Fibroblast of upper back skin (primary cell): ENCODE measurements at places on chromosomes 12 and 14.

- peak; percentile 70 for DNase-seq
These were observed at the start of gene TMEM120B for GRCh38 chr12:121712461-121713256. TSS of gene TMEM120B (plus strand) at chr12:121712752. CDS start at chr12:121712896, 144 bp downstream.

DNA sequence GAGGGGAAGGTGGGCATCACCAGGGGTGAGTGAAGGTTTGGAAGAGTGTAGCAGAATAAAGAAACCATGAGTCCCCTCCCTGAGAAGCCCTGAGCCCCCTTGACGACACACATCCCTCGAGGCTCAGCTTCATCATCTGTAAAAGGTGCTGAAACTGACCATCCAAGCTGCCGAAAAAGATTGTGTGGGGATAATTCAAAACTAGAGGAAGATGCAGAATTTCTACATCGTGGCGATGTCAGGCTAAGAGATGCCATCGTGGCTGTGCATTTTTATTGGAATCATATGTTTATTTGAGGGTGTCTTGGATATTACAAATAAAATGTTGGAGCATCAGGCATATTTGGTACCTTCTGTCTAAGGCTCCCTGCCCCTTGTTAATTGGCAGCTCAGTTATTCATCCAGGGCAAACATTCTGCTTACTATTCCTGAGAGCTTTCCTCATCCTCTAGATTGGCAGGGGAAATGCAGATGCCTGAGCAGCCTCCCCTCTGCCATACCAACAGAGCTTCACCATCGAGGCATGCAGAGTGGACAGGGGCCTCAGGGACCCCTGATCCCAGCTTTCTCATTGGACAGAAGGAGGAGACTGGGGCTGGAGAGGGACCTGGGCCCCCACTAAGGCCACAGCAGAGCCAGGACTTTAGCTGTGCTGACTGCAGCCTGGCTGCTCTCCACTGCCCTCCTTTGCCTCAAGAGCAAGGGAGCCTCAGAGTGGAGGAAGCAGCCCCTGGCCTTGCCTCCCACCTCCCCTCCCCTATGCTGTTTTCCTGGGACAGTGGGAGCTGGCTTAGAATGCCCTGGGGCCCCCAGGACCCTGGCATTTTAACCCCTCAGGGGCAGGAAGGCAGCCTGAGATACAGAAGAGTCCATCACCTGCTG, 7.0 kb downstream of the SERPINA1 start:
- DNase-seq, result no peak

- peak; percentile 9 for DNase-seq
These were observed 150.3 kb upstream of the PRKD1 start for GRCh38 chr14:30077946-30078345.

DNA sequence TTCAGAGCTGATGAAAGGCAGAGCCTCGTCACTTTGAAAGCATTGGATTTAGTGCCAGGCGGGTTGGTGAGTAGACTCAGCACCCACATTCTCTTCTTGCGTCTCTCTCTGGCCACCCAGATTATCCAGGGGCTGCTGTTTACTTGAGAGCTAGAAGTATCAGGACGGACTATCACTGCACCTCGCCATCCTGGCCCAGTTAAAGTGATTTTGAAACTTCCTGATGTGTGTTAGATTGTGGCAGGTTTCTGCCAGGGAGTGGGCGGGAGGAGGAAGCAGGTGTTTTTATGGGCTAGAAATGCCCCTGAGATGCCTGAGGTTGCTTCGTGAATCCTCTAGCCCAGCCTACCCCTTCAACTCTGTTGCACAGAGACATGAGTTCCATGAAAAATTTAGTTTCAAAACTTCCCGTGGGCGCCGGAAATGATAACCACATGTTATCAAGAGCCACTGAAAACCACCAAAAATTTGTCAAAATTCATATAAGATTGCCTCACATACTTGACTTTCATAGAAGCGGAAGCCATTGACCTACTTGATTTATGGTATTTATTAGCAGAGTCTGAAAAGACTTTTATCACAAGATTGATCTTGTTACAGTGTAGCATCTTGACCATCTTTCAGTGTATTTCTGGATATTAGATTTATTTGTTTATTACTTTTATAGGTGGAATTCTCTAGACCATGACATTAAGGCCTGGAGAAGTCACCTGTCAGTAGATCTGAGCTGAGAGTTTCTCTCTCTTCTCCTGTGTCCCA, 466.0 kb downstream of the RAD51B start:
- peak; percentile 58 for DNase-seq

- peak; percentile 10 for DNase-seq
These were observed 2.6 kb downstream of the LRRC10 start for GRCh38 chr12:69608114-69608513.

DNA sequence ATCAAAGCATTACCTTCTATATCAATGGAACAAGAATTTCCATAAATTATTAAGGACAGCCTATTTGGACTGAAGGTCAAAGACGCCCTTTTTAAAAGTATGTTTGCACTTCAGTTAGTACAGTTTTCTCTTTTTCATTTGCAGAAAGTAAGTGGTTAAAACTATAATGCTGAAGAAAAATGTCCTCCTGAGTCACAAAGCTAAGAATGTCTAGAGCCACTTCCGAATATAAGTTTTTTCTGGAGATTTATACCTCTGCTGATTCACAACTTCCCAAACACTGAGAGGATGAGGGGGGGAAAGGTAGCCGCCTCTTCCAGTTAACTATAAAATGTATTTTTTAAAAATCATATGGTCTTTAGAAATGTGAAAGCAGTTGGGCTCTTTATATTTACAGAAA, 84.9 kb downstream of the DUSP6 start:
- peak; percentile 52 for DNase-seq

GRCh38 chr14:52235866-52236510, 31.5 kb upstream of the PTGDR start:
- DNase-seq, result no peak

GRCh38 chr12:16756833-16757555, 151.0 kb upstream of the LMO3 start:
- DNase-seq, result no peak

DNA sequence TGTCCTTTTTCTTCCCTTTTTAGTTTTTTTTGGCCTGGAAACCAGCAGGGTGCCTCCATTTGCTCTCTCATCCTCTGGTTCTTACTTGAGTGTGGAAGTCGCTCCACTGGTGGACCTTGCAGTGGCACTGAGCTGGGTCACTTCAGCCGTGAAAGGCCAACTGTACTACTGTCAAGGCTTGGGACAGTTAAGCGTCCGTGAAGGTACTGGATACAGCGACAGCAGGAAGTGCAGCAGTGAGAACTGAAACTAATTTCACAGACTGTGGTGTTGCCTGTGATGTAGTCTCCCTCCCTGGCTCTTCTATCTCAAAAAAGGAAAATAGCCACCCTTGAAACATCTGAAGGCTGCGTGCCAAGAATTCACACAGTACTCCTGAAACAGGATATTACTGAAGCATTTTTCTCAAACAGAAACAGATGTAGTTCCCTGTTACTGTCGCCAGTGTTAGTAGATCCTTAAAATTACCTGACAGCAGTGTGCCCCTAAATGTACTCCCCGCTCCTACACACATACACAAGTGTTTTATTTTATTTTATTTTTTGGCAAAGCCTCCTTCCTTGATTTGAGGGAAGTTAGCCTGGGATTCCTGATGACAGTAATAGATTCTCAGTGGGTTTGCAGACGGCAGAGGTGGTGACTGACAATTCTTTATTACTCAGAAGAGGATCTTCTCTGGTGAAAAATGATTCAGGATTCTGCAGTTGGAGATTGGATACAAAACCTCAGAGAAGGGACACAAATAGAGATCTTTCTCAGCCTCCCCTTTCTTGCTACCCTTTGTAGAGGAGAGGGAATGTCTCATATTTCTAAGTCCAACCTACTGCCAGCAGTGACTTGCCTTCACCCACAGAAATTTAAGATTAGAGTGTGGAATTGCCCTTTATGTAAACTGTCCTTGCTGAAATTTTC, 4.4 kb downstream of the SUSD6 start:
- DNase-seq, result peak; percentile 89

- peak; percentile 32 for DNase-seq
These were observed 60.8 kb downstream of the RASSF3 start for GRCh38 chr12:64670919-64671639.

GRCh38 chr12:106120519-106121105, 18.1 kb downstream of the NUAK1 start:
- DNase-seq, result no peak

GRCh38 chr14:73234029-73234428, 3.3 kb upstream of the PAPLN start:
- DNase-seq, result no peak

GRCh38 chr14:36817071-36817930, 155.6 kb downstream of the PAX9 start:
- DNase-seq, result no peak

GRCh38 chr14:87628780-87629179, 364.2 kb downstream of the GALC start:
- DNase-seq, result no peak

GRCh38 chr12:90199006-90199405, 490.4 kb upstream of the ATP2B1 start:
- DNase-seq, result no peak

DNA sequence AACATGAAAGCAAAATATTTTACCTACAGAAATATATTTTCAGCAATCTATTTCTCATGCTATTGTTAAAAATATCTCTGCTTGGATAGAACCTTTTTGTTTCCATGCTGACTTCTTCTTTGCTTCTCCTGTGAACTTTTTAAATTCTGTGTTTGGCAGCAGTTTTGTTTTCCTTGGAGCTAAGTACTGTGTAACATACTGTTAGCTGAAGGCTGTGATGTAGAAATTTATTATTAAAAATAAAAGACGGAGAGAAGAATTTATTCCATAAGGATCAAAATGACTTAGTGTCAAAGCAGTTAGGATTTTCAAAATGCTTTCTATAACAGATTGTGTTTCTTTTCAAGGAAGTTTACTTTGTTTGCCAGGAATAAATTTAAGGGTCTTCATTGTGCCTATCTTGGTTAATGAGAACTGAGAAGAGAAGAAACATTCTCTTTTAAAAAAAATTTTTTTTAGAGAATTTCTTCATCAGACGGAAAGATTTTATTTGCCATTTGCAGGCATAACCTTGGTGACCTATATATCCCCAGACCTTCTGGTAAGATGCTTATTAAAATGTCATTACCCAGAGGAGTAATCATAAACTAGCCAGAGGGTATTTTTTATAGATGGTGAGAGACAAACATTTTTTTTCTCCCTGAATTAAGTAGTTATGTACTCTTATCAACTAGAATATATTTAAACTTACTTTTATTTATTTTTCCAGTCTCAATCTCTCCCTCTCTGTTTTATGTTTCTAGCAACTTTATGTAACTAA, 147.1 kb upstream of the SLCO1C1 start:
- DNase-seq, result peak; percentile 38

DNA sequence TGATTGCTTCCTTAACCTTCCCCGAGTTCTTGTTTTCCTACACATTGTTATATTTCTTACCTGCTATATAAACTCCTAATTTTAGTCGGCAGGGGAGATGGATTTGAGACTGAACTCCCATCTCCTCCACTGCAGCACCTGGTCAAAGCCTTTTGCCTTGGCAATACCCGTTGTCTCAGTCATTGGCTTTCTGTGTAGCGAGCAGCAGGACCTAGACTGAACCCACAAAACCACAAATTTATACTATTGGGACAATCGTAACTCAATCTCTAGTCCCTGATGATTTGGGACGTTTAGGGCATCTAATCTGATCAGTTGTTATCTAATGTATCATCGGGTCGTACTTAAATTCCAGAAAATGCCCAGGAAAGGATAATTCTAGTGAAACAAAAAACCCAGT, 37.8 kb upstream of the BAZ1A start:
- DNase-seq, result no peak

- no peak for DNase-seq
These were observed 543.7 kb upstream of the TMEM132C start for GRCh38 chr12:127723251-127723650.

GRCh38 chr12:77122236-77122635, 56.9 kb upstream of the E2F7 start:
- DNase-seq, result peak; percentile 98
